ENCODE measurements at places on chromosomes 11 and 22.

GRCh38 chr22:41779929-41780505, 20.5 kb upstream of the CCDC134 start:
- DNase-seq = no peak

- no peak for DNase-seq
Measured at GRCh38 chr11:115080923-115081680, 402.8 kb downstream of the NXPE2 start.

DNA sequence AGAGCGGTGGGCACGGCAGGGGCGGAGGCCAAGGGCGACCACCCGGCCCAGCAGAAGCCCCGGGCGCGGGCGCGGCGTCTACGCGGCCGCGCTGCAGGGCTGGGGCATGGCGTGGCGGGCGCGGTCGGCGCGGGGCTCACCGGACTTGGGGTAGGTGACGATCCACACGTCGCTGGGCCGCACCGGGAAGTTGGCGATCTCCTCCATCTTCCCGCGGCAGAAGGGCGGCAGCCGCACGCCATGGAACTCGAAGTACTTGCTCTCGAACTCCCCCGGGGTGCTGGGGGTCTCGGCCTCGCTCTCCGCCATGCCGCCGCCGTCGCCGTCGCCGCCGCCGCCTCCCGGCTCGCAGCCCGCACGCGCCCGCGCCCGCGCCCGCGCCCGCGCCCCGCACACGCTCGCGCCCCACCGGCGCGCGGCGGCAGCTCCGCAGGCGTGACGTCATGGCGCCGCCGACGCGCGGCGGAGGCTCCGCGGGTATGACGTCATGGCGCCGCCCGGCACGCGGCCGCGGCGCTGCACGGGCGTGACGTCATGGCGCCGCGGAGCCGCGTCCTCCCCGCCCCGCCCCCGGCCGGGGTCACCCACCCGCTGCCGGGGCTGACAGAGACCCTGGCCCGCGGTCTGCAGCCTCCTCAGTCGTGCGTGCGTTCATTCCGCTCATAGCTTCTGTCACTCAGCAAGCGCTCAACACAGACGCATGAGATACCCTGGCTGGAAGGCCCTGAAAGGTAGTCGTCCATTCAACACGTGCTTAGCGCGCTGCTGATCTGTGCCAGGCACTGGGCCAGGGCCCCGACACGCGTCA, at the start of gene SULT4A1:
SULT4A1 (minus strand) TSS at position 440 of the 808 bp plus-strand sequence; CDS start at position 309, 131 bp downstream.
- peak; percentile 91 for DNase-seq

GRCh38 chr22:50070366-50070765, 12.3 kb upstream of the TTLL8 start:
- no peak for DNase-seq

GRCh38 chr11:11250470-11250869, 102.6 kb downstream of the CSNK2A3 start:
- no peak for DNase-seq

GRCh38 chr11:12356944-12357655, 20.3 kb upstream of the PARVA start:
- no peak for DNase-seq

DNA sequence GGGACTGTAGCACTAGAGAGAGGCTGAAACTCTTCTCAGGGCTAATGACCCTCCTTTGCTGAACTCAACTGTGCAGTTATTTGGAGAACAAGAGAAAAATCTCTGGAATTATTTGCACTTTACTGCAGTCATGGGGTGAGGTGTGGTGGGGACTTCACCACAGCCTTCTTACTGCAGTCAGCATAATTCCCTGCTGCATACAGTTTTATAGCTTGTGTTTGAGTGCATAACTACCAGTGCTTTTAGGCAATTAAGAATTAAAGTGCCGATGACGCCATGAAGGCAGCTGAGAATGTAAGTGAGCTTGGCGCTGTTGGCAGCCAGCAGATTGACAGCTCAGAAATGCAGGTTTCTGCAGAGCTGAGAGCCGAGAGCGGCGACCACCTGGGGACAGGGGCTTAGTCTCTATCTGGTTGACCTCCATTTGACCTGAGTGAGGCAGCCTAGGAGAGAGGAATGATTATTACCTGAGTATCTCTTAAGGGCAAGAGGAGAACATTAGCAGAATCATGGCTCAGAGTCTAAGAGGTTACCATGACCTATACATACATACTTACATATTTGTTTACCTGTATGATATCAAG, 830.0 kb downstream of the NTM start:
- DNase-seq = no peak

GRCh38 chr11:65857500-65857852, 504 bp downstream of the CFL1 start:
- DNase-seq = no peak

GRCh38 chr22:48782811-48783511, 1044.7 kb downstream of the BRD1 start:
- peak; percentile 73 for DNase-seq

- DNase-seq = no peak
Measured at GRCh38 chr11:131767421-131767820, 397.0 kb downstream of the NTM start.
